Activated CD8-positive, alpha-beta T cell treated with anti-CD3 and anti-CD28 coated beads, Interleukin-2, amount 10 ng/mL, durations not matched to agents 7 days and 5 days (primary cell): ENCODE measurements at places on chromosomes 16 and 17. TPM values are rescaled to one million over a fixed set of nuclear protein-coding genes. Genes with fewer than 3 reads are reported as not detected.
A peak's percentile ranks its signal among the peaks of the same experiment; 100 is the strongest.

The FA2H gene
- not detected for total RNA-seq

DNA sequence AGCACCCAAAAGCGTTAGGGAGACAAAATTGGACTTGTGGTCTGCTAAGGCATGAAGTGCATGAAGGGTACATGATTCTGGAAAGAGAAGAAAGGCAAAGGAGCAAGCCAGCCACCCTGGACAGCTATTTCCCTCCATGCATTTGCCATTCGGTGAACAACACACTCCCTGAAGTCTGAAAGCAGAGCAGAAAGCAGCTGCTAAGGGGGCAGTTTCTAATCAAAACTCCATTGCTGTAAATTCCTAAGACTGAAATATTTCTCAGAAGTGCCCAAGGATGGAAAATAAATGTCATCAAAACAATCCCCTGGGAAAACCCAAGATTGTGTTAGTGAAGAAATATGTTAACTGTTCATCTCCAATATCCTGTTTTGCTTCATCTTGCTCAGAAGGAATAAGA, 44.3 kb downstream of the PMP22 start:
- H3K4me3 ChIP-seq: no peak overlapping the region
- H3K36me3 ChIP-seq: no peaks in the 10 kb centered on the region
- DNase-seq: no peak
- H3K4me1 ChIP-seq: no peaks in the 10 kb centered on the region

GRCh38 chr17:48100160-48100559, 1.1 kb downstream of the CBX1 start:
- H3K36me3 ChIP-seq: peaks cover 20% of the 10 kb centered on the region
- no peak overlapping the region for H3K27ac ChIP-seq
- DNase-seq: no peak
- no peaks in the 10 kb centered on the region for H3K27me3 ChIP-seq
- H3K4me1 ChIP-seq: peaks cover 56% of the 10 kb centered on the region

- peak overlapping the region; percentile 95 for H3K27ac ChIP-seq
- H3K4me1 ChIP-seq: peaks cover 36% of the 10 kb centered on the region
- H3K27me3 ChIP-seq: no peaks in the 10 kb centered on the region
Observed at GRCh38 chr17:28950017-28950751, 1.1 kb downstream of the PHF12 start.

- H3K4me1 ChIP-seq: no peaks in the 10 kb centered on the region
- no peaks in the 10 kb centered on the region for H3K27me3 ChIP-seq
- H3K36me3 ChIP-seq: no peaks in the 10 kb centered on the region
- H3K27ac ChIP-seq: no peak overlapping the region
- DNase-seq: no peak
- H3K4me3 ChIP-seq: no peak overlapping the region
Observed at GRCh38 chr17:14774774-14775173, 473.9 kb downstream of the HS3ST3B1 start.

DNA sequence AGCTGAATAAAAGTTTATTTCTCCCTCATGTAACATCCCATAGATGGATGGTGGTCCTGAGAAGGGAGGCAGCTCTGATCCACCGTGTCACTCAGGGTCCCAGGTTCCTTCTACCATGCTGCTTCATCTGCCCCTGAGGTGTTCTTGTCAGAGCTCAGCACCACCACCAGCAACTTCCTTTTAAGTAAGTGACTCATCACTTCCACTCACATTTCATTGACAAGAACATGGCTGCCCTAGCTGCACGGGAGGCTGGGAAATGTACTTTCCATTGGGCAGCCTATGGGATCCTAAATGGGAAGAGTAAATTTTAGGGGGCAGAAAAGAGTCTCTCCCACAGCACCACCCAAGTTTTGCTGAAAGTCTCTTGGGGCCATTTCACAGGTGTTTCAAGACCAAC, 134.7 kb downstream of the USP31 start:
- no peak for DNase-seq
- no peak overlapping the region for H3K27ac ChIP-seq
- H3K36me3 ChIP-seq: no peaks in the 10 kb centered on the region
- no peaks in the 10 kb centered on the region for H3K4me1 ChIP-seq

DNA sequence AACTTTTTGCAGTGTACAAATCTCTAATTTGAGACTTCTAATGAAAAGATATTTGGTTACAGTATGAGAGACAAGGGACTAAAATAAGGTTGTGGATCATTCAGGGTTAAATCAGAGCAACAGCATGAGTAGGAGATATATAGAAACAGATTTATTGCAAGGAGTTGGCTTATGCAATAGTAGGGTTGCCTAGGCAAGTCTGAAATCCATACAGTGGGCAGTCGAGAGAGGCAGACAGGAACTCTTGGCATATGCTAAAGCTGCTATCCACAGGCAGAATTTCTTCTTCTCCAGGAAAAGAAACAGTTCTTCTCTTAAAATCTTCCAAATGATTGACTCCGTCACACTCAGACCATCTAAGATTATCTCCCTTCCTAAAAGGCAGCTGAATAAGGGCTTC, 500.8 kb downstream of the MAF start:
- DNase-seq: no peak
- H3K4me1 ChIP-seq: no peaks in the 10 kb centered on the region
- H3K27ac ChIP-seq: no peak overlapping the region
- H3K36me3 ChIP-seq: no peaks in the 10 kb centered on the region
- H3K27me3 ChIP-seq: peaks cover 33% of the 10 kb centered on the region

- DNase-seq: no peak
- H3K27ac ChIP-seq: no peak overlapping the region
- H3K27me3 ChIP-seq: no peaks in the 10 kb centered on the region
- H3K36me3 ChIP-seq: peaks cover 7% of the 10 kb centered on the region
- H3K4me3 ChIP-seq: no peak overlapping the region
- no peaks in the 10 kb centered on the region for H3K4me1 ChIP-seq
Observed at GRCh38 chr17:82014971-82015310, 7.7 kb downstream of the CENPX start.
